ENCODE measurements at places on chromosomes 12 and 14. TPM values are rescaled to one million over a fixed set of nuclear protein-coding genes. Genes with fewer than 3 reads are reported as not detected.

GRCh38 chr12:55830601-55831446, 1.4 kb upstream of the DNAJC14 start:
- DNase-seq = no peak

Gene GALNT4
- total RNA-seq = 10.7 TPM

GRCh38 chr12:25005376-25005775, 56.5 kb upstream of the BCAT1 start:
- no peak for DNase-seq

Gene TAC3
- total RNA-seq = not detected

- no peak for DNase-seq
Observed at GRCh38 chr12:16586350-16587109, 19.4 kb downstream of the LMO3 start.

DNA sequence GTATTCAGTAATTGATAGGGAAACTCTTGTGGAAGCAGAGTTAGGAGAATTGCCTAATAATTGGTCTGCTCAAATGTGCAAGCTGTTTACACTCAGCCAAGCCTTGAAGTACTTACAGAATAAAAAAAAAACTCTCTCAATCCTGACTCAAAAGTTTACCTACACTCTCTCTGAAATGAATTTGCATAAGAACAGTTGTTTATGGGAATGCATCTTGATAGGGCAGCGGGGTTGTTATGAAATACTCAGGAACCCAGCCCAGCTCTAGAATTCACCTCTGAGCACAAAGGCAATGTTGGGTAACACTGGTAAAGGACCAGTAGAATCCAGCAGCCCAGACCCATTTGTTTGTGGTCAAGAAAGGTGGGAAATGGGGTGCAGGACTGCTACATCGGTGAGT, 267.0 kb downstream of the CPNE8 start:
- no peak for DNase-seq

- peak; percentile 83 for DNase-seq
Observed at GRCh38 chr14:68140076-68140741, 320.6 kb downstream of the RAD51B start.

- no peak for DNase-seq
Observed at GRCh38 chr14:63186453-63186852, 17.8 kb upstream of the RHOJ start.

DNA sequence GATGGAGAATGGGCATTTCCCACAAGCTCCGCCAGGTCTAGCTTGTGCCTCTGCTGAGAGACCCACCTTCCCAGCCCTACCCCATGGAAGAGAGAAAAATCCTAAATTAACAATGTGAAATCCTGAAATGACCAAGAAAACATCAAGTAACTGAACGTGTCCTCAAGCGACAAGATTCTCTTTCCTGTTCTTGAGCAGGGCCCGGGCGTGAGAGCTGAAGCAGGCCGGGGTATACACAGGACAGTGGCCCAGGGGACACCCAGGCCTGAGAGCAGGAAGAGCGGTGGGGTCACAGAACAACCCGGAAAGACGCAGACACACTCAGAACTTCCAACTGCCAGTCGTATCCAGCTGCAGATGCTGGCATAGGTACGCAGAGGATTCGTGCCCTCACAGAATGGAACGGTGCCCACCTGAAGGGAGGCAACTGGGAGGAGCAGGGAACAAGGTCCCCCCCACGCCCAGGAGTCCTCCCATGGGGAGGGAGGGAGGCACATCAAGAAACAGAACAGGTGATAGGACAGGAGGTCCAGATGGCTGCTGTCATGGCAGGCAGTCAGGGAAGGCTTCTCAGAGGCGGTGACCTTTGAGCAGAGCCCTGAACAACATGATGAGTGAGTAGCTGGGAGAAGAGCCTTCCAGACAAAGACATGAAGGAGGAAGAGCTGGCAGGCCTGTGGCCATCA, 9.1 kb downstream of the RIMBP2 start:
- DNase-seq = no peak

DNA sequence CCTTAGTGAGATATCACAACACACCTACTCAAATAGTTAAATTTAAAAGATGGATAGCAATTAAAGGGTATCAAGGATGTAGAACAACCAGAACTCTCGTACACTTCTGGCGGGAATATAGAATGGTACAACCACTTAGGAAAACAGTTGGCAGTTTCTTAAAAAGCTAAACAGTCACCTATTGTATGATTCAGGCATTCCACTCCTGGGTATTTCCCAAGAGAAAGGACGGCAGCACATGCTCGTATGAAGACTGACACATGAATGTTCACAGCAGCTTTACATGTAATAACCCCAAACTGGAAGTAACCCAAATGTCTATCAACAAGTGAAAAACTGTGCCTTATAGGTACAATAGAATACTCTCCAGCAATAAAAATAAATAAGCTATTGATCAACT, 465.2 kb downstream of the VRK1 start:
- no peak for DNase-seq

Gene KRT72
- total RNA-seq = not detected

DNA sequence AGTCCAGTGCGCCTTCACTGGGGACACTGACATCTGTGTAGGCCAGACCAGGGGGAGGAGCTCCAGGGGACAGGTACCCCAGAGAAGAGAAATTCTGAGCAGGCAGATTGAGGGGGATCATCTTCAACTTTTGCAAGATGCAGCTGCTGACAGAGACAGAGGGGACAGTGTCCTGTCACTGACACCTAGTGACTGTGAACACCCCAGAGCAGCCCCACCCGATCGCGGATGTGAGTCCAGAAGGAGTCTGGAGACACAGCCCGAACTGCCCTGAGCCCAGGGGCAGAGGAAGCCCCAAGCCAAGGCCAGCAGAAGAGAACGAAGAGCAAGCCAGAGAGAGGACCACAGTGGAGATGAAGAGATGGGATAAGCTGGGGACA, 21.7 kb upstream of the LRTM2 start:
- no peak for DNase-seq

DNA sequence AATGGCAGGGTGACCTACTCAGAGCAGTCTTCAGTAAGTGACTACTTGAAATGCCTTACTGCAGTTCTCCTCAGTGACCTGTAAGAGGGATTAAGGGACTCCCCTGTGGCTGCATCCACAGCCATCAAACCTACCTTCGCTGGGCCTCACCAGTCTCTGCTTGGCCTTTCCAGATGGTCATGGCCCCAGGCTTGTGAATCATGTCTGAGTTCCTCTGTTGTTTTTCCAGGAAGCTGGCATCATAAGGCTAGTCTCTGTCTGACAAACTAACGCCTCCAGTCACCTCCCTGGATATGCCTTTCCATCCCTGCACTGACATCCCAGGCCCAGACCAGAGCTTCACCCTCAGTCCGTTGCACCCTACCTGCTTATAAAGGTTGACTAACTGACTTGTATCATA, 14.0 kb downstream of the RNASE2 start:
- DNase-seq = no peak

- no peak for DNase-seq
Observed at GRCh38 chr14:64656986-64657385, 47.2 kb upstream of the PLEKHG3 start.

GRCh38 chr12:77751939-77752338, 78.8 kb upstream of the NAV3 start:
- DNase-seq = no peak

DNA sequence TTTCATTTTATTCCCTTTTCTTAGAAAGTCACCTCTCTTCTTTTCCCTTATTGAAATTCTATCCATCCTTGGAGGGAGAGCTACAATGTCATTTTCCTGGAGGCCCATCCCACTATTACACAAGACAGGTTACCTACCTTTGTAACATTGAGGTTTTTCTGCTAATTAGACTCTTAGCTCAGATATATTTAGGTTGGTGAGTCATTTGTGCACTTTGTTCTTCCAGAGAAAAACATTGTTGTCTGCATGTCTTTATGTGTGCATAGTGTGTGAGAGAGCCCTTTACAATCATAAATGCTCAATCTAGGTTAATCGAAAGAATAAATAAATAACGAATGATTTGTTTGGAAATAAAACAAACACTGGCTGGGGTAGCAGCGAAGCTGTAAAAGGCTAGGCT, 191.8 kb downstream of the DACT1 start:
- no peak for DNase-seq

DNA sequence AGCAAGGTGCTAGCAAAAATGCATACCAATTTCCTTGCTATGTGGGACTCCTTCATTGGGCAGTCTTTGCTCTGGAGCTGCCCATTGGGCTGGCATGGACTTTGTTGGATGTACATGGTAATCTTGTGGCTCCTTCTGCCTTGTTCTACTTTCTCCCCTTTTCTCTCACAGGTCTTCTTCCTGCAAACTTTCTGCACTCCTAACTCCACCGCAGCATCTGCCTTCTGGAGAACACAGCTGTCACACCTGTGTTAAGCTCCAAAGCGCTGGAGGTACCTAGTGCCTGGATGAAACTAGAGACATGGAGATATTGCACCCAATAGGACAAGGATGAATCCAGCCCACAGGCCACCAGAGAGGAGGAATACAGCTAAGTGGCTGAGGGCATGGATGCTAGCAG, 60.7 kb upstream of the CCND2 start:
- DNase-seq = no peak

Gene GLIPR1L1
- total RNA-seq = not detected

DNA sequence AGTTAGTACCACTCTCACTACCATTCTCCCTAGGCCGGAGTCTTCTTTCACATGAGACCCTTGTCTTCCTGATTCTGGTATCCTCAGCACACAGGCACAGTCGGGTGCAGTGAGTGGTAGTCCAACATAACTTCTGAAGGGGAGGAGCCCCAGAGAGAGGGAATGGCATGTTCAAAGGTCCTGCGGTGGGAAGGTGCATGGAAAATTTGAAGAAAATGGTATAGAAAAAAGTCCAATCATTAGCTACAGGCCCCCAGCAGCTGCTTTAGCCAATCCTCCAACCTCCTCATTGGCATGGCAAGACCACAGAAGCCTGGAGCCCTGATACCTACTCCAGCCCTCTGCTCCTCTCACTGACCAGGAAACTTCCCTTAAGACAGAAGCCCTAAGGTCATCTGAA, 96.6 kb downstream of the ZFP36L1 start:
- DNase-seq = no peak

Gene VSIG10
- 20.4 TPM for total RNA-seq

DNA sequence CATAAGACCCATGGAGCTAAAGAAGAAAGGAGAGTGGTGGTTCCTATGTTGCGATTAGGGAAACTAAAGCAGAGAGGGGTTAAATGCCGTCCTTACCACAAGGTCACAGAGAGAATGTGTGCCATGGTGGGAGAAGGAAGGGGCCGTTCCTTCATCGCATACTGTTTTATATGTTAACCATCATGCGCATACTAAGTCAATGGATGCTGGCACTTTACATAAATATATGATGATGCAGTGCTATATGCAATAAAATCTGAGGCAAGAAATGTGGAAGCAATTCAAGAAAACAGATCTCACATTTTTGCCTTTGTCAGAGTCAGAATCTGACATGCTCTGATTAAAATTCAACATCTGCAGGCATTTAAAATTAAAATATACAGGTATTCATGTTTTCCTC, 168.1 kb downstream of the BMP4 start:
- no peak for DNase-seq

GRCh38 chr14:77000340-77001270, 27.9 kb downstream of the IRF2BPL start:
- DNase-seq = no peak

GRCh38 chr12:131466306-131466705, 244.6 kb upstream of the SFSWAP start:
- no peak for DNase-seq

Gene TMEM229B
- total RNA-seq = 0.20 TPM

Gene TSPAN11
- total RNA-seq = not detected

- DNase-seq = peak; percentile 79
Observed at GRCh38 chr12:104064031-104064841, at the start of gene HCFC2. TSS of gene HCFC2 (plus strand) at chr12:104064531. CDS start at chr12:104064561, 30 bp downstream.

Gene ADAMTS20
- 0.09 TPM for total RNA-seq

DNA sequence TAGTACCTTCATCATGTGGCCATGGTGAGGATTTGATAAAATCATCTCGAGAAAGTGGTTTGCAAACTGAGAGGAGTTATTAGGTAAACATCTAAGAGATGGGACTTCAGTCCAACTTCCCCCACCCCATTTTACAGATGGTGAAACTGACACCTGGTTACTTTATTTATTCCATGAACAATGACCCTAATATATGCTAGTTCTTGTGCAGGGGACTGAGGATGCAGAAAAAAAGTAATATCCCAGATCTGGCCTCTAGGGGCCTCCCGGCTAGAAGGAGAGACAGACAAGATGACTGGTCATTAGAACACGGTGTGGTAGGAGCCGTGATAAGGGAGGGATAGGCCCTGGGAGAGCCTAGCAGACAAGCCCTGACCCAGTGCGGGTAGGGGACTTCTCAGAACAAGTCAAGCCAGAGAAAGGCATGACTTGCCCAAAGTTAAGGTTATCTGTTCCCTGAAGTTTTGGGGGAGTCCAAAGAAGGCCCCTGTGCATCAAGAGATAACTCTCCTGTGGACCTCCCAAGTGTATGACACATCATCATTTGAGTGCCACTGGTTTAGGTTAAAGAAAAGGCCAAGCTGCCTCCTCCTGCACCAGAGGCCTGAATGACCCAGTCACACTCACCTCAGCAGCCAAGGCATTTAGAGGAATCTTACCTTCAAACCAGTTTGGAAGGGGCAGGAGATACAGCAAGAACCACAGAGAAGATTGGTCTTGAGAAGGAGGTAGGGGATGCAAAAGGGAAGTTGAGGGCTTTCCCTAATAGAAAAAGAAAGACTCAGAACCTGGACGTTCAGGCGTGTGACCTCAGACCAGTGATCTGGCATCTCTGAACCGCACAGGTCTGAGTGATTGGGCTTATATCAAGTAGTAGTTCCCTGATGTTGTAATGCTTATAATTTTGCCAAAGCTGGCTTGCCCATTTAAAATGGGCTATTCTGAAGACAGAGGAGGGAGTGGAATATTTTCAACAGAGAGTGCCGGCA, 1.6 kb downstream of the CMKLR1 start:
- peak; percentile 26 for DNase-seq

- no peak for DNase-seq
Observed at GRCh38 chr12:3014641-3015040, 55.4 kb downstream of the TEAD4 start.

DNA sequence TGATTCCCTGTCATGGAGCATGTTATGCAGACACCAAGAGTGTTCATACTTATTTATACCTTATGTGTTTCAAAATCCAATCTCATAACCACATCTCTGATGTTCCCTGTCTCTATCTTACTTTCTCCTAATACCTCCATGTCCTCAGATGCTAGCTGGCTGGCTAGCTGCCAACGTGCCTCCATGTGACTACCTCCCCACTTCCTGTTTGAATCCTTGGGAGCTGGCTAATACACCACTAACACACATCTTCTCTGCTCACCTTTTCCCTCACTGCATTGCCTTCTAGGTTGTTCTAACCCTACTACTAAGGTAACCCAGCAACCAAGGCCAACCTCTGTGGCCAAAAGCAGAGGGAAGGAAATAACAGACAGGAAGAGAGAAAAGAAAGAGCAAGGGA, 27.3 kb downstream of the TTC5 start:
- DNase-seq = no peak

Gene SLC17A8
- total RNA-seq = not detected

Measured in NCI-H460 (cell line).